ENCODE measurements at places on chromosomes 3 and 15. TPM values are rescaled to one million over a fixed set of nuclear protein-coding genes. Genes with fewer than 3 reads are reported as not detected.

Gene SECISBP2L
- 26.8 TPM for total RNA-seq

DNA sequence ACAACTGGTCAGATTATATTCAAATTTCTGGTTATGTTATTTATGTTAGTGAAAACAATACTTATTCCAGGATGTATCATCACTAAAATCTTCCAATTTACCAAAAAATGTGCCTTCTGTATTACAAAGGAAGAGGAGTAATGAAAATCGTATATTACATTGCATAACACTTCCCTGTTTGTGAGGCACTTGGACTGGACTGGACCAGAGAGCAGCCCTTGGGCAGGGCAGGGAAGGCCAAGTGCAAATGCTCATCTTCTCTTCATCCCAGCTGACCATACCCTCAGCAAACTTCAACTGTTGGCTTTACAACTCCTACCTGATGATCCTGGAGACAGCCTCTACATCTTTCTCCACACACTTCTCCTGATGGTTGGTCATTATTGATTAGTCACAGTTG, 285.7 kb upstream of the MME start:
- DNase-seq: peak; percentile 44

GRCh38 chr3:29285471-29286071, 4.7 kb downstream of the RBMS3 start:
- DNase-seq: peak; percentile 55

Gene CPNE4
- total RNA-seq: 0.11 TPM

GRCh38 chr3:131907796-131908195, 127.0 kb downstream of the CPNE4 start:
- DNase-seq: peak; percentile 30

Gene IL16
- total RNA-seq: 0.32 TPM

- peak; percentile 53 for DNase-seq
These were observed 5.3 kb upstream of the TMEM115 start for GRCh38 chr3:50364573-50365079.

Gene PTPRG
- 39.6 TPM for total RNA-seq

DNA sequence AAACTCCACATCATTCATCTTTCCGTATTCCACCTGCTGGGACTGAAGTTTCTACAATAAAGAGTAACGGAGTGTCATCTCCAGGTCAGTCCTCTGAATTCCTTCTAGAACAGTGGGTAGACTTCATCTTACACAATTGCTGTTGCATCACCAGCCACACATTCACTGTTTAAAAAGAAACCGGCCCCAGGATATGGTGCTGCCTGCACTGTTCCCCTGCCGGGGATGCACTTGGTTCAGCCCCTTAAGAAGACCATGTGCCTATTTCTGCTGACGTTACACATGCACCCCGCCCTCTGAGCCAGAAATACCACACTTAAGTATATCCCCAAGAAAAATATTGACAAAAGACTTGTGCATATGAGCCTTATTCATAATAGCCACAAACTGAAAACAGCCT, 233.4 kb downstream of the FEZF2 start:
- DNase-seq: peak; percentile 28

Gene CCR4
- not detected for total RNA-seq

- DNase-seq: peak; percentile 37
These were observed 68.0 kb downstream of the SLTM start for GRCh38 chr15:58865425-58865880.

GRCh38 chr3:26307787-26308186, 314.8 kb upstream of the LRRC3B start:
- DNase-seq: no peak

GRCh38 chr3:126954141-126954842, 28.6 kb upstream of the PLXNA1 start:
- peak; percentile 35 for DNase-seq

DNA sequence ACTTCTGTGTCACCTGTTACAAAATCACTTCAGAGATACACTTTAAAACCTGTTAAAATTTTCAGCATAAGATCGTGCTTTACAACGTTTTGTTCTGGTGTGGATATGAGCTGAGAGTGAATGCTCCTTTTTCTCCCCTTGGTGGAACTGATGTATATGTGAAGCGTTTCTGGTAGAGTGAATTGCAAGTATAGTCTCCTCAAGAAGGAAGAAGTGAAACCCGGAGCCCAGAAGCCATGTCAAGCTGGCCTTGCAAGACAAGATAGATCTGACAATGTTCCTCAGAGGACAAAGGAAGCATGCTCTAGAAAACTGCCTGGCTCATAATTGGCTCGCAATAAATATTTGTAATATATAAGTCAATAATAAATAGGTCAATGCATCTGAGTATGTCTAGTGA, 23.6 kb downstream of the SERPINI2 start:
- DNase-seq: no peak

GRCh38 chr15:96058103-96058851, 272.2 kb upstream of the NR2F2 start:
- DNase-seq: no peak

Gene PLA2G4E
- not detected for total RNA-seq

Gene SCN11A
- total RNA-seq: not detected

- DNase-seq: no peak
These were observed 3.7 kb downstream of the MKRN2OS start for GRCh38 chr3:12541625-12542024.

DNA sequence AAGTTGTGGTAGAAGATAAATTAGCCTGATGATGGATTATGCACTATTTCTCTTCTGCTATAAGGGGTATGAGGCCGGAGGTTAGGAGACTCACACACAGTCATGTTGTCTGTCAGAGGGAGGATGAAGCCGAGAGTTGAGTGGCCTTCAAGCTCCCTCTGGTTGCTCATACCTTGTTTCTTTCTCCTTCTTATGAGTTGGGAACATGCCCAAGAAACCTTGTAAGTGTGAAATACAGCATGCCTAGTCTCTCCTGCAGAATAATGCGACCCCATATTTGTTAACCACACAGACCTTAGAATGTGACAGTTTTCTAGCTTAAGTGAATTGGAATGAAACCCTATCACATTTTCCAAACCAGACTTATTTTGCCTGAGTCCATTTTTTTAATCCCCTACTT, 366.7 kb downstream of the PTPRG start:
- peak; percentile 74 for DNase-seq

Gene SH3GL3
- total RNA-seq: not detected

Gene PP2D1
- total RNA-seq: not detected

DNA sequence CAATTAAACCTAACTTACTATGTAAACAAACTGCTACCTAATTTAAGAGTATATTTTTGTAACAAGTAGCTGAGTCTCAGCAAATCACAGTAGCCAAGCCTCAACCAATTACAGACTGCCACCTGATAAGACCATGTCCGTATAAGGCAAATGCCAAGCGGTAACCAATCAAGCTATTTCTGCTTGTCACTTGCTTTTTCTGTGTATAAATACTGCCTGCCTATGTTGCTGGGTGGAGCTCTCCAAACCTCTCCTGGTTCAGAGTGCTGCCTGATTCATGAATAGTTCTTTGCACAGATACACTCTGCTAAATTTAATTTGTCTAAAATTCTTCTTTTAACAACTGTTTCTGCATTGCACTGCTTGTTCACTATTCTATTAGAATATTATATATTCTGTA, 42.6 kb downstream of the ZNF148 start:
- DNase-seq: no peak

- no peak for DNase-seq
These were observed 240.9 kb downstream of the CPNE4 start for GRCh38 chr3:131793870-131794269.

- DNase-seq: peak; percentile 83
These were observed 667 bp downstream of the CEMIP start for GRCh38 chr15:80779658-80780415.

- peak; percentile 65 for DNase-seq
These were observed 1.4 kb downstream of the PEAK1 start for GRCh38 chr15:77418391-77418965.

DNA sequence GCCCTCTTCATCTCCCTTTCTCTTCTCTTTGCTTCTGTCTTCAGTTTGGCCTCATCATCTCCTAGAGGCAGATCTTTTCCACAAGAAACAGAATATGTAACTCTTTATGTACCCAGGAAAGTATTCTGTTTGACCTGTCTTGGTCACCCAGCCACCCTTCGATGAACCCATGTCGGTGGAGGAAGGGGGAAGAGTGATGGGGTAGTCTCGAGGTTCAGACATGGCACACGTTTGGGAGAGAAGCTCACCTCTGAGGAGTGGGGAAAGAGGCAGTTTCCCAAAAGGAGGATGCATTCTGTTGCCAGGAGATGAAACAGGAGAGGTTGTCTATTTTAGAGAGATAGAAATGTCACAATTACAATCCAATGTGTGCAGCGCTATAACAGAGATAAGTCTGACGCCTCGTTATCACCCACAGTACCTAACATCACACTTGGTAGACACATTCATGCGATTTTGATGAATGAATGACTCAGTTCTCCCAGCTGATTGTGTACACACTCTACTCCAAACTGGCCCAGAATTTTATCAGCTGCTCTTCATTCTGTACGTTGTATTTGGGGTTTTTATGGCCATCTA, 722 bp upstream of the CCDC50 start:
- no peak for DNase-seq

GRCh38 chr3:150469931-150470740, 62.0 kb downstream of the TSC22D2 start:
- DNase-seq: peak; percentile 63

DNA sequence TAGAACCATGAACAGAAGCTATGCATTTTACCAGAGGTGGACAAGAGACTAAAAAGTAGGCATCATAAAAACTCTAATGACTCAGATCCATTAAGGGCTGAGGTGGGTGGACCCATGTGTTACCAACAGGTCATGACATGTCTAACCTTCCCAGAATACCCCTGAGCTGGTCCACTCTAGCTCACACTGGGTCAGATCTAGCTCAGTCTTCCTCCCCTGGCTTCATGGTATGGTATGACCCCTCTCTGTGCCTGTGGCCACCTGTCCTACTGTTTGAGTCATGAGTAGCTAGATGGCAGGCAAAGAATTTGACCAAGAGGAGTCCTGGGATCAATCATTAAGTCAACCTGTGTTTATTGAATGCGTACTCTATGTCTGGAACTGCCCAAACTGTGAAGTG, 340.4 kb downstream of the EPHB1 start:
- DNase-seq: no peak

DNA sequence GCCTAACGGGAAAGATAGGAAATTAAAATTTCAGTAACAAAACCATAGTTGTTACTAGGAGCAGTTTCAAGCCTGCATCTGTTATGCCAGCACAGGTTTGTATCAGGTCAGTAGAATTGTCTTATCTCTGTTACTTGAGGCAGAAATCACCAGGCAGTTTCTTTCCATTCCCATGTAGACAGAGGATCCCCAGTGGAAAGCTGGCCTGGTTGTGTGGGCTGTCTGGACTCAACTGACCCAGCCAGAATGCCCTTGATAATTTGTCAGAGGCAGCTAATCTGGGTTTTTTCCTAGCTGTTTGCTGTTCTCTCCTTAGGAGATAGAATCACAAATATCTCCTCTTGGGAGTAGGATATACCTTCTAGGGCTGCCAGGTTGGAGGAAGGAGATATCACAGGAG, 1044.7 kb downstream of the IGSF11 start:
- no peak for DNase-seq

Gene SLC6A1
- total RNA-seq: not detected

DNA sequence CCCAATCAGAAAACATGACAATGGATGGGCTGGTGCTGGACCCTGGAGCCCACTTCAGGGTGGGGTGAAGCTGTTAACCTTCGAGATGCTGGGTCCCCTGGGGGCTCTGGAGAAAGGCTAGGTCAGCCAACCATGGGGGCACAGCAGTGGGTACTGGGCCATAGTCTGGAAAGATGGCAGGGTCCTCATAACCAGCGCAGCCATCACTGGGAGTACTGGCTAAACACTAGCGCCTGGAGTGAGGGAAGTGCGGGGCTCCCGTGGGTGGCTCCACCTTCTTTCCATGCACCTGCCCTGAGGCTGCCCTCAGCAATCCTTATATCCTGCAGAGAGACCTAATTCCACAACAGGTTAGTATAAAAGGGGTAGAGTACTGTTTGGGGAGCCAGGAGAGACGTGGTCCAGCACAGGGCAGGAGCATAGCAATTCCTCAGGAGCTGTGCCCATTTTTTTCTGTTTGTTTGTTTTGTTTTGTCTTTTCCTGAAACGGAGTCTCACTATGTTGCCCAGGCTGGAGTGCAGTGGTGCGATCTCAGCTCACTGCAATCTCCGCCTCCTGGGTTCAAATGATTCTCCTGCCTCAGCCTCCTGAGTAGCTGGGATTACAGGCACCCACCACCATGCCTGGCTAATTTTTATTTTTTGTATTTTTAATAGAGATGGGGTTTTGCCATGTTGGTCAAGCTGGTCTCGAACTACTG, 122.6 kb upstream of the MEF2A start:
- no peak for DNase-seq

Gene PDZRN3
- total RNA-seq: 35.6 TPM

Gene PCLAF
- 21.2 TPM for total RNA-seq

- no peak for DNase-seq
These were observed 51.7 kb downstream of the CASR start for GRCh38 chr3:122235147-122235546.

DNA sequence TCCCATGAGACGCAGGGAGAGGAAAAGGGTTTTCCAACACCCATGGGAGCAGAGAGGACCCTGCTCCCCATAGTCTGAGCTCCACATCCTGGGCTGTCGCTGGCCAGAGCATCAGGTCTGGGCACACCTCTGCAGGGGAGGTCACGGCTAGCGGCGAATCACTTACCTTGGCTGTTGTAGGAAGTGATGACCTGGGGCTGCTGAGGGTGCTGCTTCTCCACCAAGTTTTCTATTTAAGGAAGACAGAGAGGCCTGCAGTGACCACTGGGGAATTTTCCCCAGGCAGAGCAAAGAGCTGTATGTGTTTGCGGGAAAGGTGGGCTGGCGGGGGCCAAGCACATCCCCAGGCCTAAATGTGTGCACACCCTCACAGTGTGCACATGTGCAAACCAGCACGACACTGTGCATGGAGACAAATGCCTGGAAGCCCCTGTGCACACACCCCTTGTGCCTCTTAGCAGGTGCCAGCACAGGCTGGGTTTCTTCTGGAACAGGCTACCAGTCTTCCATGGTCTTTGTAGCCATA, 7.6 kb downstream of the KY start:
- DNase-seq: no peak

DNA sequence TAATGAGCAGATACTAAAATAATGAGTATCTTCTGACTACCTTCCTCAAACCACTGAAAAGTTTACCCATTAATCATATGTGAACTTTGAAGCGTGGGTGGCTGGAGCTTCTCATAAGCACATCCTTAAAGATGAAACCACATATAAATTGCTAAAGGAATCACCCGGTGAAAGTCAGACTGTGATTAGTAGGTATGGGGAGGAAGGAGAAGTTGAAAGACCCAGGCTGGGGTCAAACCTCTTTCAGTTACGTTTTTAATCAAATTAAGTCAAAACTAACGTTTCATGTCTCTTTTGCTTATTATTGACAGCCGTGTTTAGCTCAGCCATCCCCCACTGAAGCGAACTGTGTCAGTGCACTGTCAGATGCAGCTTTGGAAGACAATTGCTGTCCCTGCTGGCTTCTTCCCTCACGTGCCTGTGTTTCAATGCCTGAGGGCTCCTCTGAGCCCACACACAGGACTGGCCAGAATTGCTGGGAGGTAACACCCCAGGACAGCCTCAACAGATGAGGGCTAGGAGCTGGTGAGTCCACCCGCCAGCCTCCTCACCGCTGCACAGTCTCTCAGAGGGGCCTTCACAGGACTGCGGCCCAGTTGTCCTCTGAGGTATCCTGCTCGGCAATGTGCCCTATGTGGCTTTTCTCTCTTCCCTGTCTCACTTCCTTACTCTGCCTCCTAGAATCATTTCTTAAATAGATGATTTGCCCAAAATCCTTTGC, 29.3 kb upstream of the SH3BP5 start:
- DNase-seq: peak; percentile 80
